Pancreas (tissue), 10 donors: ENCODE measurements at places on chromosomes 5 and 9. TPM values are rescaled to one million over a fixed set of nuclear protein-coding genes. Genes with fewer than 3 reads are reported as not detected.
A peak's percentile ranks its signal among the peaks of the same experiment; 100 is the strongest.

Gene SLC6A19
- total RNA-seq = 0.24 TPM

Gene FOXD4
- 0.24 TPM for total RNA-seq

Gene PKD2L2
- not detected for total RNA-seq

Gene COL27A1
- 9.7 TPM for total RNA-seq

Gene ARID3C
- not detected for total RNA-seq

Gene DND1
- total RNA-seq = 0.56 TPM

Gene ZNF367
- total RNA-seq = 0.78 TPM

Gene SPEF2
- 8.3 TPM for total RNA-seq

Gene LCN9
- not detected for total RNA-seq

Gene INSL4
- total RNA-seq = not detected

Gene TMEM267
- total RNA-seq = 7.0 TPM

Gene TCERG1
- 22.5 TPM for total RNA-seq

GRCh38 chr9:117000834-117001233 lies 313.7 kb downstream of the TRIM32 start:
- H3K27me3 ChIP-seq = no peaks in the 10 kb centered on the region
- no peak overlapping the region for H3K4me3 ChIP-seq
- H3K4me1 ChIP-seq = no peaks in the 10 kb centered on the region
- no peak for DNase-seq

GRCh38 chr5:102932781-102933180 lies 177.7 kb downstream of the PAM start:
- no peaks in the 10 kb centered on the region for H3K4me1 ChIP-seq
- H3K27ac ChIP-seq = no peak overlapping the region
- no peaks in the 10 kb centered on the region for H3K27me3 ChIP-seq
- H3K4me3 ChIP-seq = no peak overlapping the region
- no peaks in the 10 kb centered on the region for H3K36me3 ChIP-seq

DNA sequence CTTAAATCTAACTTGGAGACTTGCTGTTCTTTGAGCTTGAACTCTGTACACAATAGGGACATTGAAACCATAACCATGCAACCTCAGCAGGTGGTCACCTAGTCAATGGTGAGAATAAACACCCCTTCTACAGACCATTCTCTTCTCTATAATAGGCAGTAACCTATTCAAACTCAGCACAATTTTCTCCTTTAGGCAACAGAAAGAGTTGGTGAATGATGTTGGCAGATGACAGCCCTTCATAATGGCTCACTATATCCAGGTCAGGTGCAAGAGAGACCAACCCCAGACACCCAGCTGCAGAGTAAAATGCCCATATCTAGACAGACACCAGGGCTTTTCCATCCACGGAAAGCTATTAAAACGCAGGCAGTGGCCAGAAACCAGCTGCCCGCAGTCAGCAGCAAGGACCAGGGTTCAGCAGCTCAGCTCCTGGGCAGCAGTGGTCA lies 106.7 kb downstream of the SERINC5 start:
- DNase-seq = no peak
- no peak overlapping the region for H3K4me3 ChIP-seq
- no peaks in the 10 kb centered on the region for H3K27me3 ChIP-seq
- H3K36me3 ChIP-seq = peaks cover 17% of the 10 kb centered on the region
- no peaks in the 10 kb centered on the region for H3K4me1 ChIP-seq

DNA sequence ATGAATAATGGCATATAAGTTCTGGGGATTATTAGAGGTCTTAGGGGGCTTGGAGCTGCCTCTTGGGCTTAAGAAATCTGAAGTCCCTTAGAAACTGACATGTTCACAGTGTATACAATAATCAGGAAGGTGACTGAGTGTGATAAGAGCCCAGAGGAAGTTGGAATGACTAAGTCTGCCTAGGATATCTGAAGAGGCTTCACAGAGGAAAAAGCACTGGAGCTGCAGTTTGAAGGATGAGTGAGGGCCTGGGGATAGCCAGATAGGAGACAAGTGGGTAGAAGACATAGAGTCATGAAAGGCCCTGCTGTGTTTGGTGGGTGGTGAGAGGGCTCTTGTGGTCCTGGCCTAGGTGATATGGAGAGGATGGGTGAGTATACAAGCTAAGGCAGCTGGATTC lies 8.8 kb downstream of the NEUROG1 start:
- no peak for DNase-seq
- no peak overlapping the region for H3K27ac ChIP-seq
- no peaks in the 10 kb centered on the region for H3K36me3 ChIP-seq
- H3K4me1 ChIP-seq = no peaks in the 10 kb centered on the region
- H3K4me3 ChIP-seq = no peak overlapping the region

DNA sequence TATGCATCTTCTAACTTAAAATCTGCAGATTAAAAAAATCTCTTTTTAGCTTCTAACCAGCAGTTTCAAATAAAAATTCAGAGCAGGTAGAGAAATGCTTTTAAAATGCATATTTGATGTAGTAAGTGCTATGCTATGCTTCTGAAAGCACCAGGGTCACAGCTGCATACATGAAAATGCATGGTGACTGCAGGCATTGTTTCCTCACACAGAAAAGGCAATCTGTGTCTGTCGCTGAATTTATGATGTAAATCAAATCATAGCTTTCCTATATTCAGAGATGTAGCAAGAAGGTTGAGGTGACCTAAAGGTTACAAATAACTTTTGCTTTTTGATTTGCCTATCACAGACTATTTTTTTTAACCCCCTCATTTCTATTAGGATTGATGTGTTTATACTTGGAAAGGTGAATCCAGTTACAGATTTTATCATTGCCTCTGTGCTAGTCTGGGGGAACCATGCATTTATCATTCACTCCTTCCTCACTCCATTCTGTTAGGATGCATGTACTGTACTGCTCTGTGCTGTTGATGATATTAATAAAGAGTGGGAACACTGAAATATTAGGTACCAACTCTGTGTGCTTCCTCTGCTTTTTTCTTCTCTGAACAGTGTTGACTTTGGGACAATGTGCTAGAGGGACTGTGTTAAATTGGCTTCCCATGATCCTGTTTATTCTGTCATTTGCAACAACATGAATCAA lies 65.6 kb downstream of the FOCAD start:
- peaks cover 5% of the 10 kb centered on the region for H3K4me1 ChIP-seq
- no peaks in the 10 kb centered on the region for H3K36me3 ChIP-seq
- H3K27ac ChIP-seq = no peak overlapping the region
- no peaks in the 10 kb centered on the region for H3K27me3 ChIP-seq

GRCh38 chr5:141878186-141878710 lies at the start of gene PCDH1:
PCDH1 (minus strand) TSS chr5:141878410; CDS start chr5:141878262, 148 bp downstream.
- peak within 1 kb of the TSS; percentile 82 for H3K4me3 ChIP-seq
- peak; percentile 84 for DNase-seq
- no peaks in the 10 kb centered on the region for H3K36me3 ChIP-seq
- H3K27me3 ChIP-seq = peaks cover under 1% of the 10 kb centered on the region
- peaks cover 7% of the 10 kb centered on the region for H3K4me1 ChIP-seq
- H3K27ac ChIP-seq = peak within 1 kb of the TSS; percentile 39

- H3K36me3 ChIP-seq = no peaks in the 10 kb centered on the region
- no peak for DNase-seq
- H3K4me3 ChIP-seq = no peak overlapping the region
Measured at GRCh38 chr9:37632479-37632878, 18.3 kb upstream of the FRMPD1 start.

GRCh38 chr5:97043511-97043910 lies 98.9 kb downstream of the LIX1 start:
- H3K27me3 ChIP-seq = no peaks in the 10 kb centered on the region
- H3K4me3 ChIP-seq = no peak overlapping the region
- H3K27ac ChIP-seq = no peak overlapping the region
- H3K36me3 ChIP-seq = no peaks in the 10 kb centered on the region
- no peaks in the 10 kb centered on the region for H3K4me1 ChIP-seq

- H3K36me3 ChIP-seq = no peaks in the 10 kb centered on the region
- peak; percentile 41 for DNase-seq
- H3K4me1 ChIP-seq = no peaks in the 10 kb centered on the region
- no peaks in the 10 kb centered on the region for H3K27me3 ChIP-seq
- no peak overlapping the region for H3K27ac ChIP-seq
Measured at GRCh38 chr9:69428017-69428785, 103.2 kb downstream of the ENTREP1 start.

- H3K36me3 ChIP-seq = no peaks in the 10 kb centered on the region
- H3K27me3 ChIP-seq = no peaks in the 10 kb centered on the region
- peak within 1 kb of the TSS; percentile 94 for H3K4me3 ChIP-seq
- peaks cover 15% of the 10 kb centered on the region for H3K4me1 ChIP-seq
- peak; percentile 88 for DNase-seq
- peak within 1 kb of the TSS; percentile 99 for H3K27ac ChIP-seq
Measured at GRCh38 chr5:39074017-39074814, at the start of gene RICTOR. RICTOR (minus strand) TSS chr5:39074399; CDS start chr5:39074377, 22 bp downstream.

DNA sequence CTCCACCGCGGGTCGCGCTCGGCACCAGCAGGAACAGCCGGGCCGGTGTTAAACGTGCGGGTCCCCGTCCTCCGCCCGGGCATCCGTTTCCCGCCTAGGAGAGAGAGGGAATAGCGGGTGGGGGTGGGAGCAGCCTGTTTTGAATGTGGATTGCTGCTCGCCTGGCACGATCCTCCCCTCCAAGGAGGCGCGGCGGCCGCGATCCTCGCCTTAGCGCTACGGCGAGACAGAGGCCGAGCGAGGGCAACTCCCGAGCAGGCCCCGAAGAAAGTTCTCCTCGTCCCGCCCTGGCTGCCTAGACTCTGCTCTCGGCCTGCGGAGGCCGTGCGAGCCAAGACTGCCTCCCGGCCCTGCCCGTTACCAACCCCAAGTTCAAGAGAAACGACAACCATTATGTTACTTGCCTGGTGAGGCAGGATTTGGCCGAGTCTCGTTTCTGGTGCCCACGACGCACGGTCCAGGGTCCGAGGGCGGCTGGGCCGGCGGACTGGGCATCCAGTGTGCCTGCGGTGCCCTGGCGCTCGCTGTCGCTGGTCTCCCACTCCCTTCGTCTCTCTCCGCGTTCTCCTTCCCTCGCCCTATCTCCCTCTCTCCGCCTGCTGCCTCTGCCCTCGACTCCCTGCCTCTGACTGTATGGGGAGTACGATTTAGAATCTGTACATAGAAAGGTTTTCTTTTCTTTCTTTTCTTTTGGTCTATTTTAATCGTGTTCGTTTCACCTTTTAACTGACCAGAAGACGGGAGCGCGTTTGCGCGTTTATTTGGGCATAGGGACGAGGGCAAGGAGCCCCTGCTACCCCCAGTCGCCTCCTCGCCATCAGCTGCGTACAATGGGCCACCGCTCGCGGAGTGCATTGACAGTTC lies 724 bp downstream of the NR2F1-AS1 start:
- H3K36me3 ChIP-seq = no peaks in the 10 kb centered on the region
- H3K4me3 ChIP-seq = peak overlapping the region; percentile 52
- H3K27me3 ChIP-seq = no peaks in the 10 kb centered on the region
- H3K27ac ChIP-seq = peak overlapping the region; percentile 53
- peak; percentile 49 for DNase-seq
- peaks cover 5% of the 10 kb centered on the region for H3K4me1 ChIP-seq

DNA sequence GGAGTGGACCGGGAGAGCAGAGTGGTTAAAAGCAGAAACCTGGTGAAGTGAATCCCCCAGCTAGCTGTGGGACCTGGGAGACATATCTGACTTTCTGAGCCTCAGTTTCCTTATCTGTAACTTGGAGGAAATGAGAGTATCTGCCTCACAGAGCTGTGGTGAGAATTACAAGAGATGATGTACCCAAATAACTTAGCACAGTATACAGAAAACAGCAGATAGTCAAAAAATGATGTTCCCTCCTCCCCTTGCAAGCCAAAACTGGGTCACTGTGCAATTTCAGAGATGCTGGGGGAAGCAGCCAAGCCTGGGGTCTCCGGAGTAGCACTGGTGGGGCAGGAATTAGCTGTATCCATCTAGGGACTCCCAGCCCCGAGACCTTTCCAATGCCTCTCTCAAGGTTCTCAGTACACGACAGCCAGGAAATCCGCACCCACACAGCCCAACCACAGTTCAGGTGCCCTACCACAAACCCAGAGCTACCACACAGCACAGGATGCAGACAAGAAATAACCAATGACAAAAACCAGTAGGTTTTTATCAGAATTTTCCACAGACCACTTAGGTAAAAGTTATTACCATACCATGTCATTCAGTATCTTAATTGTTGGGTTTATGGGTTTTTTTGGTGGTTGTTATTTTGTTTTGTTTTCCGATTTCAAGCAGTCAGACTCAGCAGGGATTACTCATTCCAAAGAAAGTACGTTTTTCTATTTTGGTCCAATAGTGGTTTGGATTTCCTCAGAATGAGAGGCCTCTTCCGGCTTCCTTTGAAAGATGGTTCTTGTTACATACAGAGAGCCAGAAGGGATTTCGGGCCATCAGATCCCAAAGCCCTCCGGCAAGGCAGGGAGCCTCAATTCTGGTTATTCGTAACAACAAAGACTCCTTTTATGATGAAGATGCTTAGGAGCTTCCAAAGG lies 4.9 kb upstream of the HRH2 start:
- DNase-seq = no peak
- no peaks in the 10 kb centered on the region for H3K36me3 ChIP-seq
- H3K4me1 ChIP-seq = no peaks in the 10 kb centered on the region
- H3K4me3 ChIP-seq = no peak overlapping the region
- no peaks in the 10 kb centered on the region for H3K27me3 ChIP-seq
- no peak overlapping the region for H3K27ac ChIP-seq

- peak overlapping the region; percentile 51 for H3K27ac ChIP-seq
- DNase-seq = no peak
- H3K4me3 ChIP-seq = peak overlapping the region; percentile 79
- peaks cover 17% of the 10 kb centered on the region for H3K4me1 ChIP-seq
- H3K27me3 ChIP-seq = no peaks in the 10 kb centered on the region
- H3K36me3 ChIP-seq = peaks cover 9% of the 10 kb centered on the region
Measured at GRCh38 chr5:74767579-74767913, 497 bp downstream of the NSA2 start.

- H3K4me3 ChIP-seq = no peak overlapping the region
- H3K27me3 ChIP-seq = no peaks in the 10 kb centered on the region
- H3K4me1 ChIP-seq = no peaks in the 10 kb centered on the region
- no peak for DNase-seq
Measured at GRCh38 chr9:115292584-115293279, 174.8 kb upstream of the TNC start.

DNA sequence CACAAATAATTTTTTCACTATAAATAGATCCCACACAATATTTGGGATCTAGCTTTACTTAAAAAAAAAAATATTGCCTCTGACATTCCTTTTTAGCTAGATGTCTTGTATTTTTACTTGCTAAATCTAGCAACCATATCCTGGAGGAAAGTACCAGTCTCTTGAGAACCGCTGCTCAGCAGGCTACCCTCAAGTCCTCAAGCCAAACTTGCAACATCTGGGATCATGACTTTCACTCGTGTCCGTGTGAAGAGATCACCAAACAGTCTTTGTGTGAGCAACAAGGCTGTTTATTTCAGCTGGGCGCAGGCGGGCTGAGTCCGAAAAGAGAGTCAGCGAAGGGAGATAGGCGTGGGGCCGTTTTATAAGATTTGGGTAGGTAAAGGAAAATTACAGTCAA lies 180.3 kb upstream of the FER start:
- no peaks in the 10 kb centered on the region for H3K27me3 ChIP-seq
- no peak overlapping the region for H3K27ac ChIP-seq
- no peaks in the 10 kb centered on the region for H3K4me1 ChIP-seq
- no peaks in the 10 kb centered on the region for H3K36me3 ChIP-seq
